Colonic mucosa (tissue), 4 donors: ENCODE measurements at places on chromosomes 3 and 15. TPM values are rescaled to one million over a fixed set of nuclear protein-coding genes. Genes with fewer than 3 reads are reported as not detected.

Gene PLSCR4
- 20.1 TPM for total RNA-seq

Gene RGMA
- 4.2 TPM for total RNA-seq

Gene MINDY4B
- total RNA-seq = not detected

Gene SETMAR
- 16.1 TPM for total RNA-seq

Gene MASP1
- total RNA-seq = 0.52 TPM

Gene VWA5B2
- total RNA-seq = 2.3 TPM

Gene PAQR5
- 36.3 TPM for total RNA-seq

GRCh38 chr3:181052256-181052655 is 62.7 kb upstream of the DNAJC19 start:
- no peak for DNase-seq

DNA sequence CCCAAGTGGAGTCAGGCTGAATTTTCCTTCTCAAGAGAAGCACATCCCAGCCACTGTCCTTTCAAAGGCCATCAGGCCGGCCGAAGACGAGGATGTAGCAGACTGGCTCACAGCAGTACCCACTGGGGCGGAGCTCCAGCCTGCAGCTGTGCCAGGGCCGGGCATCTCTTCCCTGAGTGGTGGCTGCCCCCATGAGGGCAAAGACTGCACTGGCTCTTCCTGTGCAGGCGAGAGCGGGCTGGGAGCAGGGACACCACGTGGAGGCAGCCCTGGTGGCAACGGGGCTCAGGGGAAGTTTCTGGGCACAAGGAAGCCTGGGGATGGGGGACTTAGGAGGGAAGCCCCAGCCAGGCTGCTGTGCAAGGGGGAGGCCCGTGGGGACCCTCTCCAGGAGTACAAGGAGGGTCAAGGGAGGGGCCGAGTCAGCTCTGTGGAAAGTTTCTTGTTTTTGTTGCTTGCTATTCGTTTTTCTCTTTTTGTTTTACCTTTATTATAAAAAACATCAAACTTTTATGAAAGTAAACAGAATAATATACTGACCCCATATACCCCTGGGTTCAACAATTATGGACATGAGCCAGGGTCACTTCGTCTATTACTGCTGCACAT is 66.1 kb downstream of the RPN1 start:
- peak; percentile 72 for DNase-seq

GRCh38 chr3:100117093-100117492 is 2.8 kb upstream of the FILIP1L start:
- DNase-seq = no peak

DNA sequence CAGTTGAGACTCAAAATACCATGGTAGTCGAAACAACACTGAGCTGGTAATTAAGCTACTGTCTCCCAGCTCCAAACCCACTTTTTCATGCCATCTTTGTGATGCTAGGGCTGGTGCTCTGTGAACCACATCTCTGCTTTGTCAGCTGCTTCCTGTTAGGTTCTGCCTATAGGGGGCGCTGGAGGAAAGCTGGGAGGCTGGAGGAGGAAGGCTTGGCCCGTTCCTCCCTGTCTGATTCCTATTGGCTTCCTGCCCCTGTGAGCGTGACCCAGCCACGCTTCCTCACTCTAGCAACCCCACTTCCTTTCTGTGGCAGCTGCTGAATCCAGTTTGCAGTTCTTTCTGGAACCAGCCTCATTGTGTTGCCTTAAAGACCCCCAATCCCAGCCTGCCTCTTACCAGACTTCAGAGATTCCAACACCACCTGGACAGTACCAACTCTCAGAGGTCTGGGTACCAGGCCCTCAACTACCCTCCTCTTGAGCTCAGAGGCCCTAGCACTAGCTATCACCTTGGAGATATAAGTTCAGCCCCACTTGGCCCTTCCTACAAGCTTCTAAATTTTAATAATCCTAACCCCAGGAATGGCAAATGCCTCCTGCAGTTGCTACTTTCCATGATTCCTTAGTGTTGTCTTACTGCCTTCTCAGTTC is 120.9 kb downstream of the ERC2 start:
- DNase-seq = peak; percentile 32

DNA sequence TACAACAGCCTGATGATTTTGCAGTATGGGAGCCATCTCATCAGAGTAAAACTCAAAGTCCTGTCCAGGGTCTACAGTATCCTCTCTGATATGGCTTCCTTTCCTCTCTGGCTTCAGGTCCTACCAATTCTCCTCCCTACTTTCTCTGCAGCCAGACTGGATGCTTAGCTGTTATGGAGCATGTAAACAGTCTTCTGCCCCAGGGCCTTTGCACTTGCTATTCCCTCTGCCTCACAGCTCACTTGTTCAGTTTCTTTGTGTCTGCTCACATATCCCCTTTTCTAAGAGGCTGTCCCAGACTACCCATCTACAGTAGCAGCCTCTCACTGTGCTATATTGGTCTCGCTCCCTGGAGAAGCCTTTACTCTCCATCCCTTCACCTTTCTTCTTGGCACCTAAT is 62.2 kb downstream of the TLNRD1 start:
- DNase-seq = no peak

GRCh38 chr3:43448098-43448497 is 161.8 kb downstream of the SNRK start:
- no peak for DNase-seq

DNA sequence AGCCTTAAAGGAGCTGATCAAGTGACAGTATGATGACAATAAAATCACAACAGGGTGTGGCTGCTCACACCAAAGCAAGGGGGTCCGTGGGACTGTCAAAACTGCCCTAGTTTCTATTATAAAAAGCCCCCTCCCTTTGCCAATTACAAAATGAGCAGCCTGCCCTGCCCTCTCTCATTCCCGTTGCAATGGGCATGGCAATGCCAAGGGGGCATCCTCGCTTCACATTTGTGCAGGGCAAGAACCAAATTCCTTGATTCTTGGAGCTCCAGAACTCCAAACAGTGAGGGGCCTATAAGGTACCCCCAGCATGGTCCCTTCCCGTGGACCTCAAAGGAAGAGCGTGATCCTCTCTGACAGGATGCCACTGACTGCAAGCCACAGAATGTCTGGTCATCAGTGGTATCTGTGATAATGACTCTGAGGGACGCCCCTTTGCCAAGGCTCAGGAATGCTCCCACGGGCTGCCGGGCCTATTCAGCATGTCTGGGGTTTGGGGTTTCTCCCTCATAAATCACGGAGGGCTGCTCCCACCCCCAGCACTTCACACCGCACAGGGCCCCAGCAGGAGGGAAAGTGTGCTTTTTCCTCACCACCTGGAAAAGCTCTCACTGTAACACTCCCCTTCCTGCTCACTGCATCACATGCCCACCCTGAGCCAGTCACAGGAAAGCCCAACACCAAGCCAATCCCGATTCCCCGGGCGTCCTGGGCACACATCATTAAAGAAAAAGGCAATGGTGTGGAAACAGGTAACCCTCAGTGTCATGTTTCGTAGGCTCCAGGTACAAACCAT is 105.1 kb upstream of the TRPM1 start:
- DNase-seq = no peak

DNA sequence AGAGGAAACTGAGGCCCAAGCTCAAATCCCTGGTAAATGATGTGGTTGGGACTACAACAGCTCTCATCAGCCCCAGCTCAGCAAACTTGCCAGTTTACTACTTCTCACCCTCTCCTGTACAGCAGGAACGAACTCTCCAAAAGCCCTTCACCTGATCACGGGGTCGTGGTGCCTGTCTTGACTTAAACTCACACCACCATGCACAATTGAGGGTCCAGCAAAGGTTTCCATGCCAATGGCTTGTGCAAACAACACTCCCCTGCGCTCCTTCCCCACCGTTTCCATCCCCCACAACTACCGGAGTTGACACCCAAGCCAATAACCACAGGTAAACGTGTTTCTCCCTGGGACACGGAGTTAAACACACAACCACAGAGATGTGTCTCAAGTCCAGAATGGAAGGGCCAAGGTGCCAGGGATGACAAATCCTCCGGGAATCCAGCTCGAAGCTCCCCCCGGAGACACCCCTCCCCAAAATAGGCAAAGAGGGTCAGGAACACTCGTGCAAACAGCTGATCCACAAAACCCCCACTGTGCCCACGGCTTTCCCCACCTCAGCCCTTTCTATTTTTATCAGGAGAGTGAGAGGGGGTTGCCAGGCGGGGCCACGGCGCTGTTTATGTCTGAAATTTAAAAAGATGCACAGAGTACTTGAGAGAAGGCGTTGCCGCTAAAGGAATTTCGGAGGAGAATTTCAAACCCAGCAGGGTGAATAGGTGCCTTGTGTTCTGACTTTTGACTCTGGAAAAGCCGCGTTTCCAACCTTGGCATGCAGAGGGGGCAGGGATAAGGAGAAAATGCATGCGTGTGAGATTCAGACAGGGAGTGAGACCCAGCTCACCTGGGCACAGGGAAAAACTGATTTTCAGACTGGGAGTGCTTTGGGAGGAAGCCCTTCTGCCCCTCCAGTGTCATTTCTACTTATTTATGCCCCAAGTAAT is 10.6 kb upstream of the ACAN start:
- DNase-seq = no peak

GRCh38 chr3:118097226-118097625 is 937.4 kb downstream of the IGSF11 start:
- DNase-seq = no peak

- DNase-seq = no peak
Observed at GRCh38 chr15:53681056-53681455, 78.4 kb downstream of the WDR72 start.

DNA sequence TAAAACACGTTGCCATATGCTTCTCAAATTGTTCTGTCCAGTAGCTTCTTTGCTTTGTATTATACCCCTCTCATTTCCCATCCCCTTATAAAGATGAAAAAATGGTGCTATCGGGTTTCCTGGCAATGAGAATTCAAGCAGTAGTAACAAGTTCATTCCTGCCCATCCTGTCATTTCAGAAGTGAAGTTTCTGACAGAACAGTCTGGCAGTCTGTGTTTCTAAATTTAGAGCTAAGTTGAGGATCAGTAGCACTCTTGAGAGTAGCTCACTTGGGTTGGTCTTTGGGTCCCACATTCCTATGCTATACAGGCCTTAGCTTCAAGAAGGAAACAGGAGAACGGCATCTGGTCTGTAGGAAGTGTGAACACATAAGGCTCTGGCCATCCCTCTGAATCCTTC is 134.6 kb downstream of the GHSR start:
- DNase-seq = no peak

DNA sequence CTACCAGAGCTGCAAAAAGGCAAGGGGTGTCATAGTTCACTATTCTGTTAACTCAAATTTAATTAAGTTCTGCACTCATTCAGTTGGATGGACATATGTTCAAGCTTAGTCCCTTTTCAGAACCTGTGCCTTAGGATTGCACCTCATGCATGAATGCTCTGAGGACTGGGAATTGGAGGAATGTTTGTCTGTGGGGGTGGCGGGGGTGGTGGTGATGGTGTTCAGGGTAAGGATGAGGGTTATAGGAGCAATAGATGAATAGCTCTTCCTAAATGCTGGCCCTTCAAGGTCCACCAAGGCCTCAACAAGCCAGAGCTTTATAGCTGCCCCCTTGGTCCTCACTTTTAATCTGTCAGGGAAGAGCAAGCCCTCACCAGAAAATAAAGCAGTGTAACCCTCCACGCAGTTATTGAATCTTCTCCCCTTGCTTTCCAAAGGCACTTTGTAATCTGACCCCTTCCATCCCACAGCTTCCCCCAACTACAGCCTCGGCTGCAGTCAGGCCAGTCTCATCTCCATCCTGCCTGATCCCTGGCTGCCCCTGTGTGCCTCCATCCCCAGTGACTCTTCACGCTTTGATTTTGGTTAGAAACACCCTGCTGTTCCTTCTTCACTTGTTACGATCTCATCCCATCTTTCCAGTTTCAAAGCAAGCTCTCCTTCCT is 221.6 kb upstream of the LMCD1 start:
- no peak for DNase-seq

- DNase-seq = peak; percentile 83
Observed at GRCh38 chr3:138434276-138434874, at the start of gene ESYT3. TSS of gene ESYT3 (plus strand) at chr3:138434616. CDS start at chr3:138434799, 183 bp downstream.

DNA sequence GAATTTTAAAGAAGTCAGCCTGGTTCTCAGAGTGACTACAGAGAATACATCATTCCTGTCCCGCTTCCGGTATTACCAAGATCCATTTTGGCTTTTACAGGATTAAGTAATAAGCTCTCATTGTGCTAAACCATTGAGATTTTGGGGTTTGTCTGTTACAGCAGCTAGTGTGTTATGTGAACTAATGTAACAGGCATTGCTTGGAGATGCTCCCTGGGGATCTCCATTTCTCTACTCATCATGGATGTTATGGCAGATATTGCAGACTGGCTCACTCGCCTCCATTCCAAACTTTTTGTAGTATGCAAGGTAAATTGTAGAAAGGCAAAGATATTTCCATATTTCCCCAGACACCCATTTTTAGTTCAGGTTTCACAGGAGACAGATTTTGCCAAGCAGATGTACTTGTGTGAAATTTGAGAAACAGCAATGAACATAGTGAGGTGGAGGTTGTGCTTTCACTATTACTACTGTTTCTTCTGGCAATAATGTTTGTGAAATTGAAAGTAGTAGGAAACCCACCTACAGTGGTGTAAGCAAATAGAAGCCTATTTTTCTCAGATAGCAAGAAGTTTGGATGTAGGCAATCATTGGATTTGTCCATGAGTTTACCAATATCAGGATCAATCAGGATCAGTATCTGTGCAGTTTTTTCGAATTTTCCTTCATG is 177.1 kb upstream of the GALNT15 start:
- DNase-seq = no peak

DNA sequence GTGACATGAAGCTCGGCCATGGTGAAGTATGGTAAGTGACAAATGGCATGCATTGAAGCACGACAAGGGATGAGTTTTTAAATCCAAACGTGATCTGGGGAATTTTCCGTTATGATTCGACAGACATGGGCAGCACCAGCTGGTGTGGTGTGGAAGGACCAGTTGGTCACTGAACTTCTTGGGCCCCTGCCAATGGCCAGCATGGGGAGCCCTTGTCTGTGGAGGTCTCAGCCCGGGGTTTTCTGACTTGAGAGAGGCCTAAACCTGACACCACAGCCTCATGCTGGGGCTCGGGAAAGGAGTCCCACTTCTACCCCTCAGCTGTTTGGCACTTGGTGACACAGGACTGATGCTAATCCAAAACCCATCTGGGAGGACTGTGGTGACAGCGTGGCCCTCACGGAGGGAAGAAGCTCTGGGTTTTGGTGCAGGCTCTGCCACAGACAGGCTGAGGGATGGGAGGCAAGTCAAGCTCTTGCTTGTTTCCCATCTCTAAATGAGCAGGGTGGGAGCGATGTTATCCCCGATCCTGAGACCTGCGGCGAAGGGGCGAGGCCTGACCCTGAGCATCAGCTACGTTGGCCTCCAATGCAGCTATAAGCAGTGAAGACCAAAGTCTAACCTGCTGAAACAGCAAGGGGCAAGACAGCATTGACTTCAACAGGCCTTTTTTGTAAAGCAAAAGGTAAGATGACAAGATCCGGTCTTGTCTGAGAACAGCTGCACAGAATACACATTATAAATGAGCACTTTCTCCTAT is 69.5 kb downstream of the ATP1B3 start:
- no peak for DNase-seq
